Epithelial cell of prostate (primary cell): ENCODE measurements at places on chromosomes 13 and 19.

DNA sequence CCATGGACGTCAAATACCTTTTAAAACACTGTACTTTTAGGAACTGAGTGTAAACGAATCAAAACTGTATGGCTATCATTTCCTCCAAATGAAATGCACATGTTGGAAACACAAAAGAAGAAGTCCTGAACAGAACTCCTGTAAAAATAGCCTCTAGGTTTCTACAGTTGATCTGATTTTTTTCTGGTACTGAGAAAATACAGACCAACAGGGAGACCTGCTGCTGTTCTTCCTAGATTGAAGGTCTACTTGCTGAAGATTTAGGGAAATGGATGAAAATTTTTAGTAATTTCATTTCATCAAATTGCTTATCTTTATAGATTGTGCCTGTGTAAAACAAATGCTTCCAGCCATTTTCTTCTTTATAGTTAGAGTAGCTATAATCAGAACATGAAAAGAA lies 520.4 kb downstream of the SLITRK6 start:
- DNase-seq: no peak

DNA sequence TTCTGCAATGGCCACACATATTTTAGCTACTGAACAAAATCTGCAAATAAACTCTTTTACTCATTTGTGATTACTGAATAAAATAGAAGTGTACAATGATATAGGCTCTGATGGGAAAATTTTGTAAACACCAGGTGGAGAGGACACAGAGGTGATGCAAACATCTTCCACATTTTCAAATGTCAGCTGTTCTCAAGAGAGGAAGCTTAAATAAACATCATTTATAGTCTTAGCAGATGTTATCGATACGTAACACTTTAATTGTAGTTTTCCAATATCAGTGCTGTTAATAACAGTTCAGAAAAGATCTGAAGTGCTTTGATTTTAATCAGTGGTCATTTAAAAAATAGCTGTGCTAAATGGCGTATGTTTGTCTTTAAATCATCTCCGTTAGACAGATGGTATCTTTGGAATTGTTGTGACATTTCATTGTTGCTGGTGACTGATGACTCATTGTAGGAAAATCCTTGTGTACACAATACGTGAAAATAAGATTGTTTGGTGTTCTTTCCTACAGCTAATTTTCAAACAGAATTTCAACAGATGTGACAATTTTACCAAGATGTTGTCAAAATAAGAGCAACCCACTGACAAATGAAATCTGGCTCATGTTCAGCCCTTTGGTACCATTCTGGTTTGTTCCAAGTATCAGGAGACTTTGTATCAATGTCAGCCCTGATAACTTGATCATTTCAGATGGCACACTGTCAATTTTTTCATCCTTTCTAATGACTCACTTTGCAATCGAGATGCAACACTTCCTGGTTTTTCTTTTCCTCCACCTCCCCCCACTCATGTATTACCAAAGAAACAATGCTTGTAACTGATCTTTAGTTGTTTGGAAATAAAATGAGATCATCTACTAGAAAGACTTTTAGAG lies 516.0 kb downstream of the DCT start:
- no peak for DNase-seq

- DNase-seq: peak; percentile 48
These were observed 1.3 kb upstream of the SHANK1 start for GRCh38 chr19:50720921-50721381.

DNA sequence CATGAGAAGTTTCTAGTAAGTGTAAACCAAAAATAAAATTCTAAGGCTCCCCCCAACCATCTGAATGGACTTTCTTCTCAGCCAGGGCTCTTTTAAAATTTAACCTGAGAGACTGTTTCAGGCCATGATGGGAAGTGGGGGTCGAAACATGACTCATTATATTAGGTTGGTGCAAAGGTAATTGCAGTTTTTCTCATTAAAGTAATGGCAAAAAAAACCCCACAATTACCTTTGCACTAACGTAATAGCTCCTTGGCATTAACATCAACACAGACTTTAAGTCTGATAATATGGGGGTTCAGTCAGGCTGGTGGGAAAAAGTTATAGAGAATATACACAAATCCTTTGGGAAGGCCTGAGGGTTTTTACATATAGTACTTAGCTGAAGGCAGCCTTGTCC lies 9.4 kb upstream of the SPART start:
- no peak for DNase-seq

DNA sequence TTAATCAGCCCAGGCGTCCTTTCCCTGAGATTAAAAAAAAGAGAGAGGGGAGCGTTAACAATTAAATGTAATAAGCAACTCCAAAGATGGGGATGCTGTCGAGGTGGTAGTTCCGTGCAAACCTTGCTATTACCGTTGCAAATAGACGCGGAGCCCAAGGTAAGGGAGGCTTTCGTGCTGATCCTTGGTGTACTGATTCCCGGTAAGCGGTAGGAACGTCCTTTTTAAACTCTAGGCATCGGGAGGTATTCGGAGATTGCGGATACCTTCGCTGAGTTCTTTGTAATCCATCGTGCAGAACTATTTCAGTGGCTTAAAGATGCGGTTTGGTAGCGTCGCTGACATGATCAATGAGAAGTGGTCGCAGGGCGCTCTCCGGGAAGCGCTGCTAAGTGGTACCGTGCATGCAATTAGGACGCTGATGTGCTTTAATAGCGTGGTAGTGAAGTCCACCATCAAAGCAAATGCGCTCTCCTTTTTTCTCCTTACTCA lies 3.1 kb downstream of the SLITRK5 start:
- no peak for DNase-seq

- peak; percentile 89 for DNase-seq
These were observed at the start of gene HSPBP1 for GRCh38 chr19:55279770-55280643. Gene HSPBP1 (minus strand): TSS chr19:55280110. CDS start chr19:55279608, 502 bp downstream.

DNA sequence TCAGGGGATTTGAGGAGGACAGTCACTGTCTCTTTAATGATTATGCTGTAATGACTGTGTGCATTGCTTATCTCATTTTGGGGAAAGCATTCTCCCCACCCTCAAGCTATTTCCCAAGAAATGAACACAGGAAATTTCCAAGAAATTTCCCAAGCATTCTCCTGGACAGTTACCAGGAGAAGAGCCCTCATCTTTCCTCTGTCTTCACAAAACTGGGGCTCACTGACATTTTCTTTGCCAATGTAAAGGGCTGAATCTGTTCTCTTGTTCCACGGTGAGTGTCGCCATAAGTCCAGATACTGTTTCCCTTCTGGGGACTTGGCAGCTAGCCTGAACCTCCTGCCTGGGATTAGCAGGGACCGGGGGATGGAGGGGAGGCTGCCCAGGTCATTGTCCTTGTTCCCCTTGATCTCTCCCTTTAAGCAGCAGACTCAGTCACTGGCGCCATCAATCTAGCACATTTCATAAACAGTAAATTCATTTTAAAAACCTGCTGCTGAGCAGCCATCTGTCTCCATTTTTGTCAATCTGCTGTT lies 172.8 kb downstream of the DNAJC15 start:
- no peak for DNase-seq

DNA sequence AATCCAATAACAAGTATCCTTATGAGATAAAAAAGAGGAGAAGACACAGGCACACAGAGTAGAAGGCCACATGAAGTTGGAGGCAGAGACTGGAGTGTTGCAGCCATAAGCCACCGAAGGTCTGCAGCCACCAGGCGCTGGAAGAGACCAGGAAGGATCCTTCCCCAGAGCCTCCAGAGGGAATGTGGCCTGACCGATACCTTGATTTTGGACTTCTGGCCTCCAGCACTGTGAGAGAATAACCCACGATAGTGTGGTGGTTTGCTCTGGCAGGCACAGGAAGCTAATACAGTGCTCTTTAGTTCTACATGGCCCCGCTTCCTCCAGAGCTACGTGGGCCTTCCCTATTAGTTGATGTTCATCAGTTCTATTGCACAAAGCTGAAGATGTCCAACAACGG lies 15.3 kb upstream of the SULT2A1 start:
- DNase-seq: no peak

GRCh38 chr19:19214159-19214490 lies 2.4 kb downstream of the NCAN start:
- no peak for DNase-seq

DNA sequence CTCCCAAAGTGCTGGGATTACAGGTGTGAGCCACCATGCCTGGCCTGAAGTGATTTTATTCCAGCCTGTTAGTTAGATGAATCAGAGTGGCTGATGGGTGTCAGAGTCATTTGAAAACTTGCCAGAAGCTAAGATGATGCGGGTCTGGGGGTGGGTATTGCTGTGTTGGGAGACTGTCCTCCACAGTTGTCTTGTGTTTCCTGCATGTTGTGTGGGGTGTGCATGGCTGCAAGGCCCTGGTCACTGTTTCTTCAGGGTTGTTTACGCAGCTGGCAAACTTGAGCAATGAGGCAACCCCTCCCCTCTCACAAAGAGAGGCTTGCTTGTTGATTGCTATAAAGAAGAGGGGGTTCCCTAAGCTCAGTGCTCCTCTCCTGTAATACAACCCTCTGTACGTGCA lies 71.8 kb downstream of the TRPM4 start:
- DNase-seq: no peak

DNA sequence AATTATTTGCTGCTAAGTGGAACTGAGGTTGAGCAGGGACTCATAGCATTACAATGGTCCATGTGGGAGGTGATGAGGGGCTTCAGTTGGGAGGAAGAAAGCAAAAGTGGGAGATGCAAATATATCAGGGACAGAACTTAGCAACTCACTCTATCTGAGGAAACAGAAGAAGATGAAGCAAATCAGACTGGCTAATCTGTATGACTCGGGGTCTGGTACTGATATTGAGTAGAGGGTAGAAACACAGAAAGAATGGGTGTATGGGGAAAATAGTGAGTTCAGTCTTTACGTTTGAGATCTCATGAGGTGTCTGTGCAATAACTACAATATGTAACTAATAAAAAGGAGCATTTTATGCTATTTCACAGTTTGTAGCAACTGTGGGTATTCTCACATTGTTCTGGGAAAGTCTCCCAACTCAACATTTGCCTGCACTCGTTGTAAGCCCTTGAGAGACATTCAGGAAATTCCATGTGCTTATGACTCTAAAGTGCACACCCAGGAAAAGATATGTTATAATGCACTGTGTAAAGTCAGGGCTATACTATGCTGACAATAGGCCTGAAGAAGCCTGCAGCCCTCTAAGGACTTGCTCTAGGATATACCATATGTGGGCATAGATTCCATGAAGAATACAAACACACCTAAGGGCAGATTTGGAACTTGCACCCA lies 183.5 kb downstream of the SPRY2 start:
- no peak for DNase-seq

- DNase-seq: peak; percentile 48
These were observed 19.4 kb downstream of the CEACAM21 start for GRCh38 chr19:41595258-41595889.

DNA sequence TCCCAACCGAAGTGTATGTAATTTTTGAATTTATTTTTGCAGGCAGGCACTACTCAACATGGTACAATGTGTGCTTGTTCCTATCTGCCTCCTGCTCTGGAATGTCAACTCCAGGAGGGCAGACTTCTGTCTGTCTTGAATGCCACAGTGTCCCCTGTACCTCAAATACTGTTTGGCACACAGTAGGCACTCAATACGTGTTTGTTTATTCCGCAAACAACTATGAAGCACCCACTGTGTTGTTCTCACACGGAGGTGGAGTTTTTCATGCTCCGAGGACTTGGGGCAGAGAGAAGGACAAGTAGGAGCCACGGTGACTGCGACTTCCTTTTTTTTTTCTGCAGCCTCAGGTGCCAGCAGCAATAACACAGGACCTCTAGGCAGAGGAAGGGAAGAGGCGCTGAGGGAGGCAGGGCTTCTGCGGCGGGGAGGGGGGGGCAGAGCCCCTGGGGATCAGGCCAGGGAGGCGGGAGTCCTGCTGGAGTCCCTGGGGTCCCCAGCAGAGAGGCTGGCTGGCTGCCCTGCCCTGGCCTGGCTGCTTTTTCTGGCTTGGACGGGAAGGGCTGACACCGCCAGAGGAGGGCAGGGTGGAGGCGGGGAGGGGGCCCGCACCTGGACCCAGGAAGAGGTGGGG lies 29.3 kb upstream of the TNFAIP8L1 start:
- no peak for DNase-seq

DNA sequence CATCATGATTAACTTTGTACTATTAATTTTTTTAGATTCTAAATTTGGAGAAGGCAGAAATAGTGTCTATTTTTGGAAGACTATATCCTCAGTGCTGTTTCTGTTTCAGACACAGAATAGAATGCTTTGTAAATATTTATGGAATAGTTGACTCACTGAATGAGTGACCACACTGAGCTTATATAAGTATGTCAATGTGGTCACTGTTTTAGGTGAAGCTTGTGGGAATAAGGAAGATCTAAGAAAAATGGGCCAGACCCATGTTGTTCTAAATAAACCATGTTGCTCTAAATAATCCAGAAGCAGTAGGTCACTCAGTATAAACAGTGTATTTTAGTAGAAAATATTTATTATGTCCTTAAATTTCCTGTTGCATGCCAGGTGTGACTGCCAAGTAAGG lies 45.5 kb upstream of the DACH1 start:
- DNase-seq: no peak

GRCh38 chr19:32202244-32202643 lies 143.2 kb upstream of the ZNF507 start:
- no peak for DNase-seq

GRCh38 chr19:18029617-18030338 lies 21.8 kb downstream of the ARRDC2 start:
- DNase-seq: no peak

GRCh38 chr19:50639121-50640112 lies at the start of gene SYT3:
Gene SYT3 (minus strand): TSS chr19:50639881. CDS start chr19:50637411, 2,470 bp downstream.
- DNase-seq: no peak
